ENCODE measurements at places on chromosomes 11 and 22.

GRCh38 chr11:8826139-8826786 is 84.7 kb upstream of the AKIP1 start:
- no peak for DNase-seq

- no peak for DNase-seq
Observed at GRCh38 chr22:18021431-18021830, 2.9 kb downstream of the MICAL3 start.

- no peak for DNase-seq
Observed at GRCh38 chr11:64403106-64403505, 44.1 kb downstream of the RPS6KA4 start.

DNA sequence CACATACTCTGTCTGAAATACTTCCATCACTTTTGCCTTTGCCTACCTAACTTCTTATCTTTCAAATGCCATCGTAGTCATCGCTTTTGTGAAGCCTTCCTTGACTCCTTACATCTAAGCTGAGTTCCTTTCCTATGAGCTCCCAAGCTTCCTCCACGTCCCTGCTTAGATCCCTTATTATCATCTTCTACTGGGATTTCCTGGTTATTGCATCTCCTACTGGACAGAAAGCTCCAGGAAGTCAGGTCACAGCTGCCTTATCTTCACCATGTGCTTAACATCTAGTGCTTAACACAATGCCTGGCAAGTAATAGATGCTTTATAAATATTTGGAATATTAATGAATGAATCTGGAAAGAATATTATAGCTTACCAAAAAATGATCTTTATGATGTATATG is 5.9 kb downstream of the YPEL4 start:
- no peak for DNase-seq

- DNase-seq, result no peak
Observed at GRCh38 chr11:73361953-73362776, 14.0 kb upstream of the RELT start.

GRCh38 chr11:14645015-14645912 is 1.7 kb downstream of the PDE3B start:
- peak; percentile 64 for DNase-seq

- no peak for DNase-seq
Observed at GRCh38 chr22:31140746-31141145, 438 bp upstream of the PLA2G3 start.

- DNase-seq, result no peak
Observed at GRCh38 chr22:23583836-23584235, 3.7 kb upstream of the IGLL1 start.

DNA sequence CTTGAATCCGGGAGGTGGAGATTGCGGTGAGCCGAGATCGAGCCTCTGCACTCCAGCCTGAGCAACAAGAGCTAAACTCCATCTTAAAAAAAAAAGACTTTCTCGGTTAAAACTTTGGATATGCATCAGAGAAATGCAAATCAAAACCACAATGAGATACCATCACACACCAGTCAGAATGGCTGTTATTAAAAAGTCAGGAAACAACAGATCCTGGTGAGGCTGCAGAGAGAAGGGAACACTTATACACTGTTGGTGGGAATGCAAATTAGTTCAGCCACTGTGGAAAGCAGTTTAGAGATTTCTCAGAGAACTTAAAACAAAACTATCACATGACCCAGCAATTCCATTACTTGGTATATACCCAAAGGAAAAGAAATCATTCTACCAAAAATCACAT is 619.4 kb upstream of the KIRREL3 start:
- no peak for DNase-seq

GRCh38 chr11:85768473-85769146 is 42.3 kb downstream of the SYTL2 start:
- DNase-seq, result no peak

DNA sequence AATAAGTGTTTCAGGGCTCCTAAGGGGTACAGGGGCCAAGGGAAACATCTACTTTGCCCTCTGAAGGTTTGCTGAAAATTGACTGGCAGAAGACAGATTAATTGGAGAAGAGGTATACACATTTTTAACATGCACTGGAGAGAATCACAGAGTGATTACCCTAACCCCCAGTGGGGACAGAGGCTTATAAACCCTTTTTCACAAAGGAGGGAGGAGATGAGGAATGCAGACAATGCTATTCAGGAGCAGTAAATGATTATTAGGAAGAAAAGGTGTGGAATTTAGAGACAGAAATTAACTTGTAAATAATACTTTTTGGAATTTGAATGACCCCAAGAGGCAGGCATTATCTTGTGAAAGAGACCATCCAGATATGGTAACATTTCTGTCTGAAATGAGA is 582.4 kb upstream of the B3GAT1 start:
- DNase-seq, result no peak

GRCh38 chr11:64684357-64684756 is 38.6 kb downstream of the NRXN2 start:
- no peak for DNase-seq

DNA sequence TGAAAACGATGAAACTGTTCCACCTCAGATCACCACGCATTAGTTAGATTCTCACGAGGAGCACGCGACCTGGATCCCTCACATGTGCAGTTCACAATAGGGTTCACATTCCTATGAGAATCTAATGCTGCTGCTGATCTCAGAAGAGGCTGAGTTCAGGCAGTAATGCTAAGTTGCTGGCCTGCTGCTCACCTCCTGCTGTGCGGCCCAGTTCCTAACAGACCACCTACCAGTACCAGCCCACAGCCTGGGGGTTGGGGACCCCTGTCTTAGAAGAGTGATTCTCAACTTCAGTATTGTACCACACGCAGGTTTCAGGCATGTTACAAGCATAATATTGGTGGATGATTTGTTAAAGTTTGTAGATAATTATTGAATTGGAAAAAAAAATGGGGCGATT is 182.7 kb downstream of the BLID start:
- no peak for DNase-seq

GRCh38 chr11:108137212-108137611 is 15.8 kb downstream of the ACAT1 start:
- no peak for DNase-seq

- DNase-seq, result no peak
Observed at GRCh38 chr11:95697614-95698408, 91.8 kb downstream of the FAM76B start.

- no peak for DNase-seq
Observed at GRCh38 chr11:29312812-29313211, 704.0 kb downstream of the KCNA4 start.

- DNase-seq, result no peak
Observed at GRCh38 chr22:46740910-46741780, 3.1 kb upstream of the CERK start.

GRCh38 chr11:117453886-117454563 is 126.4 kb downstream of the CEP164 start:
- DNase-seq, result no peak

- DNase-seq, result no peak
Observed at GRCh38 chr11:26842478-26843282, 120.8 kb upstream of the SLC5A12 start.

GRCh38 chr11:124605719-124606118 is 5.5 kb upstream of the PANX3 start:
- no peak for DNase-seq

GRCh38 chr22:49176956-49177355 is 650.7 kb downstream of the BRD1 start:
- DNase-seq, result no peak

GRCh38 chr11:109784536-109784935 is 308.7 kb upstream of the ZC3H12C start:
- DNase-seq, result no peak

GRCh38 chr11:2314525-2315394 is 12.9 kb downstream of the TSPAN32 start:
- no peak for DNase-seq

GRCh38 chr11:3153291-3153861 is 11.7 kb downstream of the OSBPL5 start:
- DNase-seq, result no peak

DNA sequence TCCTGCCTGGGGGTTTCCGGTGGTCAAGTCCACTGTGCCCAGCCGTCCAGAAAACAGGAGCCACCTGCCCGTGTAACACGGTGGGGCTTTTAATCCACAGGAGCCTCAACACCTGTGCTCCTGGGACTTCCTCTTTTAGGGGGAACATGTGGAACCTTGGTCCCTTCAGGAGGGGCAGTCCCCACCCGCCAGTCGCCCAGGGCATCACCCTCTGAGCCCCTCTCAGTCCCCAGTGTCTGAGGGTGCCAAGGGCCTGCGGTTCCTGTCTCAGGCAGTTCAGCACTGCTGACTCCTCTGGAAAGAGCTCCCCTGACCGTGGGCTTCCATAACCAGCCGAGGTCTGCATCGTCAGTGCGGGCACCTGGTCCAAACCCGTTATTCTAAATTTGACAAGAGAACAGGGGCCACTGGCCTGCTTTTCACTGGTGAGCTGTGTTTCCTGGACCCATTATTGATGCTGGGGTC is 15.8 kb downstream of the KRTAP5-5 start:
- DNase-seq, result no peak

GRCh38 chr22:36439481-36440271 is 41.8 kb downstream of the TXN2 start:
- DNase-seq, result no peak

DNA sequence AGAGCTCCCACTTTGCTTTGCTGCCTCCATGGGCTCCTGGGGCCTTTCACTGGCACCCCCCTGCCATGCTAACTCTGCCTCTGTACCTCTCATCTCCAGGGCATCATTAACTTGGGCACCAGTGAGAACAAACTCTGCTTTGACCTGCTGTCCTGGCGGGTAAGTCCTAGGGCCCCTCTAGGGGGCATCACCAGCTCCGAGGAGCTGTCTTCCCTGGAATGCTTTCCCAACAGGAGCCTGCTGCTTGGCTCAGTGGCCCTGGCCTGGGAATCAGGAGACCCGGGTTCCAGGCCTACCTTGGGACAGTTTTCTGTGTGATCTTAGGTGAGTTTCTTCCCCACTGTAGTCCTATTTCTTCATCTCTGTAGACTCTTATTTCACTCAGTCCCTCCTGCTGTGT is 5.1 kb downstream of the ACCS start:
- DNase-seq, result no peak

- DNase-seq, result no peak
Observed at GRCh38 chr11:134724779-134725140, 312.7 kb upstream of the B3GAT1 start.

- DNase-seq, result no peak
Observed at GRCh38 chr11:109037856-109038780, 373.2 kb downstream of the DDX10 start.

DNA sequence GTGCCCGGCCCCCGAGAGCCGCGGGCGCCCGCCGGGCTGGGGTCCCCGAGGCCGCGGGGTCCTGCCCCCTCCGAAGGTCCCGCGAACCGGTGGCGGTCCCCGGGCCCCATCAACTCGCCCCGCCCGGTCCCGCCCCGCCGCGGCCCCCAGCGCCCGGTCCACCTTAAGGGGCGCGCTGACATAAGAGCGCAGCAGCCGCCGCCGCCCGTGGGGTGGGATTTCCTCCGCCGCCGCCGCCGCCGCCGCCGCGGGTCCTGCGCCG is at the start of gene ZDHHC8:
Gene ZDHHC8, plus strand, starts transcription at position 208 of the 262 bp plus-strand sequence. CDS start 144 bp downstream, outside the sequence.
- peak; percentile 33 for DNase-seq

- no peak for DNase-seq
Observed at GRCh38 chr22:17787241-17787640, 13.0 kb upstream of the BID start.

DNA sequence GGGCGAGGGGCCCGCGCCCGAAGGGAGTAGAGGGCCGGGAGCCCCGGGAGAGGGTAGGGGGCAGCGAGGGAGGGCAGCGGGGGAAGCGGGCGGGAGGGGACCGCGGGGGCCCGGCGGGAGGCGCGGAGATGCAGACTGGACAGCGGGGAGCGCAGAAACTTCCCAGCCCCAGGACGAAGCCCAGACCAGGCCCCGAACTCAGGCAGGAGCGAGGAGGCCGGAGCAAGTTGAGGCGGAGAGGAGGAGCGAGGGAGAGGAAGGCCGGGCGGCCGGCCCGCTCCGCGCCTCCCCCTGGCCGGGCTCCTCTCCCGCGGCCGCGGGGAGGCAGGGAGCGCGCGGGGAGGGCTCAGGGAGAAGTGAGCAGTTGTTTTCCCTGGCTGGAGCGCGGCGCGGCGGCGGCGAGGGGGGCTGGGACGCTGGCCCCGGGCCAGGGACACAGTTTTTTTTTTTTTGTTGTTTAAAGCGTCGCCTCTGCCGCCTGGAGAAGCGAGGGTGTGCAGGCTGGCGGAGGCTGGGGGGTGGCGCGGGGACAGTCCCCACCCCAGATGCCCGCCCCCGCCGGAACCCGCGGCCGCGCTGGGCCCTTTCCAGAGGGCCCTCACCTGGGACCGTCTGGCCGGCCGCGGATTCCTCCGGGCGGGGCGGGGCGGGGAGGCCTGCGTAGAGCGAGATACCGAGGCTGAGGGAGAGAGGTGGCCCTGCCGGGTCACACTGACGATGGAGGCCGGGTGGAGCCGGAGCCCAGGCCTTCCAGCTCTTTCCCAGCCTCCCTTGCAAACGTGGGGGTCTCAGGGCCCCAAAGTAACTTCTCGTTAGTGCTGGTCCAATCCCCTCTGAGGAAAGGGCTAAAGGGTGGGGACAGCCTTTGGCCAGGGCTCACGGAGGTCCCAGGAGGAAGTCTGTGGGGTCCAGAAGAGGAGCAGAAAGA is at the start of gene LTBP3:
Gene LTBP3, minus strand, starts transcription at position 358 of the 928 bp plus-strand sequence. CDS start 400 bp downstream, outside the sequence.
- no peak for DNase-seq

- DNase-seq, result no peak
Observed at GRCh38 chr22:33925194-33925593, 4.9 kb upstream of the LARGE1 start.

GRCh38 chr11:133825156-133825555 is 20.2 kb downstream of the SPATA19 start:
- DNase-seq, result no peak

DNA sequence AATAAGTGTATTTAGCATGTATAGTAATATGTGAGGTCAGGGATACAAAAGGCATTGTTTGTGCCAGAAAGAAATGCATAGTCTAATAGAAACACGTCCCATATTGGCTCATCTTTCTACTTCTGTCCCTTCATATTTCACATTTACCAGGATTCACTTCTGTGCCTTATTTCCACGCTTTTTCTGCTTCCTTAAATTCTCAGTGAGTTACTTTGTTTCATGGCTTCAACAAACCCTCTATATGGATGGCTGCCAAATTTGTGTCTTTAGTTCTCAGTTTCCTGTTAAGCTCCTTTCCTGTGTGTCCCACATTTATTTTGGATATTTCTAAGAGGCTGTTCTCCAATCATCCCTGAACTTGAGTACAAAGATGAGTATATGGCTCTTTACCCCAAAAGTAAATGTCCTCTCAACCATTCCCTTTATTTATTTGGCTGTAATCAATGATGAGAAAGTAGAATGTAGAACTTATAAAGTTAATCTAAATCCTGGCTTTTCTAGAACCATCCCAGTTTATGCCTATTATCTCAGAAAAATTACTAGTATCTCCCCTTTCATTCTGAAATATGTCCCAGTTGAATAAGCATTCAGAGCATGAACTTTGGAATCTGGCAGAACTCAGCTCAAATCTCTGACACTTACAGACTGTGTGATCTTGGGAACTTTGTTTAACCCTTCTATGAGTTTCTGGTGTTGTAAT is 23.5 kb downstream of the OR8B12 start:
- DNase-seq, result no peak

GRCh38 chr22:17431179-17431578 is 61.9 kb downstream of the CECR2 start:
- DNase-seq, result no peak

GRCh38 chr22:27844656-27845591 is 43.4 kb upstream of the MN1 start:
- no peak for DNase-seq

GRCh38 chr11:121300972-121301699 is 8.6 kb downstream of the SC5D start:
- no peak for DNase-seq
